Left ventricle myocardium superior (tissue), 1 donor: ENCODE measurements at places on chromosomes 16 and 17. TPM values are rescaled to one million over a fixed set of nuclear protein-coding genes. Genes with fewer than 3 reads are reported as not detected.

Gene OXLD1
- total RNA-seq, result 12.4 TPM

- DNase-seq, result no peak
These were observed 18.5 kb upstream of the SLC35G3 start for GRCh38 chr17:35212668-35213067.

Gene PITPNM3
- 0.59 TPM for total RNA-seq

Gene MILR1
- total RNA-seq, result 3.4 TPM

Gene TP53TG3F
- not detected for total RNA-seq

Gene CLEC10A
- 4.4 TPM for total RNA-seq

Gene CD300C
- 0.82 TPM for total RNA-seq

Gene B3GNT9
- total RNA-seq, result 7.8 TPM

DNA sequence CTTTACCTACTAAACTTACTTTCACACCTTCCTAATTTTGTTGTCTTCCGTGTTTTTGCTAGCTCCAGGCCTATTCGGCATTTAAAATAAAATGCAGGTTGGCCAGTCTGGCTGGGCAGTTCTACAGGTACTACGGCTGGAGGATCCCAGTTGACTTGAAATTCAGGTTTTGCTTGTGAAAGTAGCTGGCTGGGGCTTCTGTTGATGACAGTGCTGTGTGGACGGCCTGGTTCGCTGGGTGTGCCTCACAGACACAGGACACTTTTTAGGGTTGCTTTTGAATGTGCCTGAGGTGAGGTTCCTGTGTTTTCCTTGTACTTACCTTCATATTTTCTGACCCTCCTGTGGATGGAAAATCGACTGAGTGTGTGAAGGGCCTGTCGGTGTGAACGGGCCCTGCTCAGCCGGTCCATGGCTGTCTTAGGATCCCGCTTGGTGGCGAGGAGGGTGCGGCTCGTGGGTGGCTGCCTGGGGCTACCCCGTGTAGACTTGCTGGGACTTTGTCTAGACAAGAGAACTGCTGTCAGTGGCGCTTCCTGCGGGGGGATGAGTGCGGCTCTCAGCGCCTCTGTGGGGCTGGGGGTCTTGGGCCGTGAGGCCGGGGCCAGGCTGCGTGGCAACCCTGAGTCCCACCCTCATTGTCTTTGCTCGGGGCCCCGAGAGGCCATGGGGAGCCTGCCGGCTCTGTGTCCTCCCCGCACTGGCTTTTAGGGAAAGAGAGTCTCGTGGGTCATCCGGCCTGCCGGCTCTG lies 18.7 kb upstream of the ZNF750 start:
- DNase-seq, result peak; percentile 25

DNA sequence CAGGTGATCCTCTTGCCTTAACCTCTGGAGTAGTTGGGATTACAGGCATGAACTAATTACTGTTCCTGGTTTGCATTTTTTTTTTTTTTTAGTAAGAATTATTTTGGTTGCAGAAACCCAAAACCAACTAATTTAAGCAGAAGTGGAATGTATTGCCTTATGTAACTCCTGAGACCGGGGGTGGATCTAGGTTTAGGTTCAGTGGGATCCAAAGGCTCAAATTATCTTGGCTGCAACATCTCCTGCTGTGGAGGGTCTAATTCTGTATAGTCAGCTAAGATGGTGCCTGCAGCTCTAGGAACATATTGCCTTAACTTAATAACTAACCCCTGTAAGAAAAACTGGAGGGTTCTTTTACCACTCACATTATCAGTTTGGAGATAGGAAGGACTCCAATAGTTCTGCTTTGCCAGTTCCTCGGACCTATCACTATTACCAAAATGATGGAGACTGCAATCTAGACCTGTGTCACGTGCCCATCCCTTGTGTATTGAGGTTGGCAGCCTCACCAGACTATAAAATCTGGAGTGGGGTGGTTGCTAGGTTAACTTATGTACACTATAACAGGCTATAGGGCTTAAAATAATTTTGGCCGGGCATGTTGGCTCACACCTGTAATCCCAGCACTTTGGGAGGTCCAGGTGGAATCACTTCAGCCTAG lies 8.5 kb downstream of the SNTB2 start:
- DNase-seq, result no peak

GRCh38 chr16:67429053-67429798 lies 1.7 kb upstream of the HSD11B2 start:
- DNase-seq, result no peak

DNA sequence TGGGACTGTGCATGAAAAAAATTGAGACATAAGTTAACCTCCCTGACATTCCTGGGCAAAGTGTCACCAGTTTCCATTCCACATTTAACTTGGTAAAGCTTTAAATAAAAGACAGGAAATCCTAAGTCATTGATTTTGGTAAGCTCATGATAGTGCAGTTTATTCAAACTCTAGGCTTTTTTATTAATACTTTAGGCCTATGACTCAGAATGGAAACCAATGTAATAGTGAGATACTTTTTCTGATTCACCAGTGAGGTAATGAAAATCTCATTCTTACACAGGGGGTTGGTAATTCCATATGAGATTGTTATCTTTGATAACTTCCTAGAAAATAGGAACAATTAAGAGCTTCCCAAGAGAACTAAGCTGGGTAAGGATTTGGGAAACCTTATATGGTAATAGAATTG lies 91.1 kb downstream of the NLK start:
- DNase-seq, result no peak

- no peak for DNase-seq
These were observed 30.5 kb downstream of the HS3ST3B1 start for GRCh38 chr17:14331225-14331981.

Gene SMTNL2
- 47.4 TPM for total RNA-seq

Gene TBX4
- total RNA-seq, result not detected

- DNase-seq, result no peak
These were observed 763 bp downstream of the ZKSCAN2 start for GRCh38 chr16:25256695-25257469.

- peak; percentile 88 for DNase-seq
These were observed at the start of gene CBFA2T3 for GRCh38 chr16:88977018-88977811. Gene CBFA2T3 (minus strand): TSS chr16:88977207. CDS start chr16:88976807, 400 bp downstream.

Gene CDIP1
- 53.3 TPM for total RNA-seq

DNA sequence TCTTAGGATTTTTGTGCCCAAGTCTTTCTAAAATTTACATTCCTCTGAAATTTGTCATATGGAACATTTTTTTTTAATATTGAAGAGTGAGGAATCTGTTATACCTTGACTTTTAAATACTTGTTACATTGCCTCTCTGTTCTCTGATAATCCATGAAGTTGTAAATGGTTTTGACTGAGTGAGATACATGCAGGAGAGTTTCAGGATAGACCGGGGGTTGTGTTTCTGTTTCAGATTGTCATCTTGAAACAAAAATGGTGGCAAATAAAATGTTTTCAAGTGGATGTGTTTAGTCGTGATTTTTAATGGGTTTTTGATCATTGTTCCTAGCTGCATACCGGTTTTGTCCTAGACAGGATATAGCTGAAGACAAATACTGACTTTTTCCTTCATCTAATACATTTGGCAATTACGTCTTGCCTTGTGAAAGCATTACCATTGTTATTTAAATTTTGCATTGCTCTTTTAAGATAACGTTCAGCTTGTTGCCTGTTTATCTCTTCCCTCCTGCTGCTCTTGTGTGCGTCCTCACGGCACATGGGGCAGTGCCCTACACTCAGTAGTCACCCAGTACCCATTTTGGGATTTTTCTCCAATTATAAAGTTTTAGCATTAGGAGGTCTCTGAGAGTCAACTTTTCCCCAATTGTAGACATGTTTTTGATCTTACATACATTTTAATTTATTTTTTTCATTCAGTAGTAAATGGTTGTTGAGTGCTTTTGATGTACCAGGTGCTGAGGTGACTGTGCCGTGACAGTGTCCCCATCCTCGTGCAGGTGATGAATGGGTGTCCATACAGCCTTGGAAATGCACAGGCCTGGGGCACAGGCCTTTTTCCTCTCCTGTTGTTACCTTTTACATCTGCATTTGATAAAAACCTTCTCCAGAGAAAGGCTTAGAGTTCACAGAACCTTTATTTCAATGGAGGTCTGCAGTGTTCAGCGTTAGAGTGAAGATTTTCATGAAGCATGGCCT lies 169.9 kb downstream of the MSI2 start:
- no peak for DNase-seq

GRCh38 chr17:56425483-56425882 lies 168.0 kb upstream of the NOG start:
- no peak for DNase-seq

DNA sequence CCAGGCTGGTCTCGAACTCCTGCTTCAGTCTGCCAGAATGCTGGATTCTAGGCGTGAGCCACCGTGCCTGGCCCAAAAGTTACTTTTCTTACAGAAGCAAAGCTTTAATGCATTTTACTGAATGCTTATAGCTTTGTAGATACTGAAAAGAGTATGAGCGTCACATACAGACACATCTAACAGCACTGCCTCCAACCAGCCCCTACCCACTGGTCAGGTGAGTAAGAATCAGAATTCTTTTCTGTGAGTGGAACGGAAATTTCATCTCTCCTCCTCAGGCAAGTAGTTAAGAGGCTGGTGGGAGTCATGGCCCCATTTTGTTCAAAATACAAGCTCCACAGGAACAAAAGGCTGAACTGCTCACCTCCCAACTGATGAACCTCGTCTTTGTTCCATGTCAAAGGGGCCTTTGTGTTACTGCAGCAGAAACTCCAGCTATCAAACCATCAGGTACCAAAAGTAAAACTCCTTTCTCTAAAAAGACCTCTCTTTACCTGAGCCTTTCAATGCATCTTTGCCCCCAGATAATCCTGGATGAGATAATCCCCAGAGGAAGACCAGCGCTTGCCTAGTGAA lies 92.4 kb upstream of the RPH3AL start:
- no peak for DNase-seq

Gene CD300A
- 1.9 TPM for total RNA-seq

Gene EFNB3
- 0.25 TPM for total RNA-seq

DNA sequence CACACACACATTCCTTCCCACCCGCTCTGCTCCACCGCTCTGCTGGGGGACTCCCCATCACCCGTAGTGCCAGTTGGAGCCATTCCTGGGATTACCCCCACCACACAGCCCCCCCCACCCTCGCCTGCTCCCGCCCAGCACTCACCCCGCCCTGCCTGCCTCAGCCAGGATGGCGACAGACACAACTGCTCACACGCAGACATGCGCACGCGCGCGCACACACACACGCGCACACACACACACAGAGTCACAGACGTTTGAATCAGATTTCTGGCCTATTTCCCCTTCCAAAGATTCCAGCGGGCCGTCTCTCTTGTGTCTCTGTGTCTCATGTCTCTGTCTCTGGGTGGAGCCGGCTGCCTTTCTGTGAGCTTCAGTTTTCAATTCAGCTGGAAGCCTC lies 4.4 kb downstream of the CACNA1G start:
- DNase-seq, result peak; percentile 81

DNA sequence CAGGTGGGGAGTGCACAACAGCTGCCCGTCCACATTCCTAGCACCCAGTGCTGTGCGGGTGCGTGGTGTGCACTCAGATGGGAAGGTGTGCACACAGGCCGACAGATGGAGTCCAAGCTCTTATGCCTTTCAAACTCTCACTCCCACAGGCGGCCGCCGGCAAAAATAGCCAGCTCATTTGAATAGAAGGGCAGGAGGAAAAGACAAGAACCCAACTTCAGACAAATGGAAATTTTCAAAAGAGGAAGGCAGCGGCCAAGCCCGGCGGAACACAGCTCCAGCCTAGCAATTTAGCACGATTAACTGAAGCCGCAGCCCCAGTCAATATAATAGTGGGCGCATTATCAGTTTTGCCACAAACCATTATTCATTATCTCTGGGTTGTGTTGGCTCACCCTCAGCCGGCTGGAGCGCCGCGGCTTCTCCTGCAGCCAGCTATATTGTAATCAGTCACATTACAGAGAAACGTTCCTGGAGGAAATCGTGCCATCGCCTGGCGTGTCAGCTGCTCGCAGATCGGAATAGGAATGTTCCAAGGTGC lies 103.9 kb upstream of the SEC14L1 start:
- DNase-seq, result peak; percentile 39

DNA sequence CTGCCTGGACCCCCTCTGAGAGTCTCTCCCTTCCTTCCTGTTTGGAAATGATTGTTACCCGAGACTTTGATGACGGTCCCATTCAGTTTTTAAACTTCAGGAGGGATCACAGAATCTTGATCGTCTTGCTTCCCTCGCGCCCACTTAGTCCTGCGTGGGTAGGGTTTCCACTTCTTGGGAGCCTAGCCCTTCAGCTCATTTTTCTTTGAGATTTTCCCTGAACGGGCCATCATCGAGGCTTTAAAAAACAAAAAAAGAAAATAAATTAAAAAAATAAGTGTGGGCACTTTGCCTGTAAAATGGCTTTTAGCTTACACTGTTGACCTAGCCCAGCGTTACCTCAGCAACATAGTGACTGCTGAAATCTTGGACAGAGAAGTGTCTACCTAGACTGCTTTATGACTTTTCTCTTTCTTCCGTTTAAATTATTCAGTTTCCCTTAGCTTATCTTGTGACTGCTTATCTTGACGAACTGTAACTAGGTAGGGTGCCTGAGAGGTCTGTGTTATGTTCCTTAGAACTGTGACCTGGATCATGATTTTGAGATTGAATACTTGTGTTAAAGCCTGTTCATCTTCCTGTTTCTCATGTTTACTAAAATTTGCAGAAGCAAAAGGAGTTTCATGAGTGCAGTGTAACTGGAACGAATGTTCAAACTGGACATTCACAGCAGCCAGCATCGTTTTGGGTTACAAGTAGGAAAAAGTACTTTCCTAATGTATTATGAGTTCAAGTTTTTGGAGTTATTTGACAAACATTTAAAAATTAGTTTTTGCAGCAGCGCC lies 874 bp downstream of the WWP2 start:
- DNase-seq, result no peak

- DNase-seq, result no peak
These were observed 32.3 kb downstream of the CLEC16A start for GRCh38 chr16:10976634-10977033.

DNA sequence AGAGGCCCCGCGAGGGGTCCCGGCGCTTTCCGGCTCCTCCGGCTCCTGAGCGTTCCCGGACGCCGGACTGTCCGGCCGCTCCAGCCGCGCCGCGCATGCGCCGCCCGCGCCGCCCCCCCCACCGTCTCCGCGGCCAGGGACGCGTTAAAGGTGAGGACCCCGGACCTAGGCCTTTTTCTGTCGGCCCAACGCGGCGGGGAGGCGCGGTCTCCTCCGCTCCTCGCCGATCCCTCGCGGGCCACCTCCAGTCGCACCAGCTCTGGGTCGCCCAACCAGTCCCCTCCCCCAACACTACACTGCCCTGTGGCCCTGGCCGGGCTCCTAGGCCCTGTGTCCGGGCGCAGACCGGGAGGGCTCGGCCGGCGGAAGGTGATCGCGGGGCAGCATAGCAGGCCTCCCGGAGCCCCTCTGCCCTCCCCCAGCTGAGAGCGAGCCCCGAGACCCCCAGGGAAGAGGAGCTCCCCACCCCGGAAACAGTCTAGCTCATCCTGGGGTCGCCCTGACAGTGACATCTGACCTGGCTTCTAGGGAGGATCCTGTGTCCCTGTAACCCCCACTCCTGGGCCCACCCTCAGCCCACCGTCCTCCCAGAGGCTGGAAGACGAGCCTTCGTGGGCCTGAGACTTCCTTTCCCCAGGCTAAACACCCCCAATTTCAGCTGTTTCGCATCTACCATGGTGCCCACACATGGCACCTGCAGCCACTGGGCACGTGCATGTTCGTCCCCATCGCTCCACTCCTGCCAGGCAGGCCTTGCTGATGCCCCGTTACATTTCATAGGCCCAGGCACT lies 14.7 kb upstream of the BCAR1 start:
- peak; percentile 83 for DNase-seq

Gene PRSS36
- total RNA-seq, result 2.7 TPM

Gene DPEP1
- total RNA-seq, result not detected

GRCh38 chr16:7492122-7492521 lies 159.5 kb downstream of the RBFOX1 start:
- no peak for DNase-seq
